DND-41 (cell line): ENCODE measurements at places on chromosomes 6 and 20.

DNA sequence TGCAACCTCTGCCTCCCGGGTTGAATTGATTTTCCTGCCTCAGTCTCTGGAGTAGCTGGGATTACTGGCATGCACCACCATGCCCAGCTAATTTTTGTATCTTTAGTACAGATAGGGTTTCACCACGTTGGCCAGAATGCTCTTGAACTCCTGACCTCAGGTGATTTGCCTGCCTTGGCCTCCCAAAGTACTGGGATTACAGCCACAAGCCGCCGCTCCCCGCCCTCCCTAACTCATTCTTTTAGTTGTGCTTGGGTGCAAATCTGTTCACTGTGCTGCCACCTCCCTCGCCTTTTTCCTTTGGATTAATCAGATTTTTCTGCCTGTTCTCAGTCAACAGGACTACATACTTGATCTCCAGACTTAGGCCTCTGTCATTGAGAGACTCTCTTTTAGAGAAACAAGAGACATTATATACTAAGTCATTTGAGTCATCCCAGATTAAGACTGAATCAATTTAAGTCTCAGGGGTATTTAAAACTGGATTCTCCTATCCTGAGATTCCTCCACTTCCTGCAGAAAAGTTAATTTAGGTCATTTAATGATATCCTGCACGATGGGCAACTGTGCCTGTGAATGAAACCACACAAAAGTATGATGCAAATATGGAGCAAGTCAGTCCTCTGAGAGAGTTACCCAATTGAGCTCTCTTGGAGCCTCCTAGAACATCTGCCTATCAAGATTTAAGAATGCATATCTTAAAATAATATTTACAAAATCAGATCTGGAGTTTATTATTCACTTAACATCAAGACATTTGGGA lies 136.1 kb upstream of the THEMIS start:
- DNase-seq: no peak

GRCh38 chr6:140604786-140605185 lies 1230.3 kb upstream of the CITED2 start:
- DNase-seq: no peak

DNA sequence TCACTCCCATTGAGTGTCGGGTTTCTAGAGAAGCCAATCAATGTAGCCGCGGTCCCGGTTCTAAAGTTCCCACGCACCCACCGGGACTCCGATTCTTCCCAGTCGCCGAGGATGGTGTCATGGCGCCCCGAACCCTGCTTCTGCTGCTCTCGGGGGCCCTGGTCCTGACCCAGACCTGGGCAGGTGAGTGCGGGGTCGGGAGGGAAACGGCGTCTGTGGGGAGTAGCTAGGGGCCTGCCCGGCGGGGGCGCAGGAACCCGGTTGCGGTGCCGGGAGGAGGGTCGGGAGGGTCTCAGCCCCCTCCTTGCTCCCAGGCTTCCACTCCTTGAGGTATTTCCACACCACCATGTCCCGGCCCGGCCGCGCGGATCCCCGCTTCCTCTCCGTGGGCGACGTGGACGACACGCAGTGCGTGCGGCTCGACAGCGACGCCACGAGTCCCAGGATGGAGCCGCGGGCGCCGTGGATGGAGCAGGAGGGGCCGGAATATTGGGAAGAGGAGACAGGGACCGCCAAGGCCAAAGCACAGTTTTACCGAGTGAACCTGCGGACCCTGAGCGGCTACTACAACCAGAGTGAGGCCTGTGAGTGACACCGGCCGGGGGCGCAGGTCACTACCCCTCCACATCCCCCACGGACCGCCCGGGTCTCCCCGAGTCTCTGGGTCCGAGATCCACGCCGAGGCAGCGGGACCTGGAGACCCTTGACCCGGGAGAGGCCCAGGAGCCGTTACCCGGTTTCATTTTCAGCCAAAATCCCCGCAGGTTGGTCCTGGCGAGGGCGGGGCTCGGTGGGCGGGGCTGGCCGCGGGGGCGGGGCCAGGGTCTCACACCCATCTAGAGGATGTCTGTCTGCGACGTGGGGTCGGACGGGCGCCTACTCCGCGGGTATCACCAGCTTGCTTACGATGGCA lies 35.2 kb upstream of the HLA-G start:
- no peak for DNase-seq

DNA sequence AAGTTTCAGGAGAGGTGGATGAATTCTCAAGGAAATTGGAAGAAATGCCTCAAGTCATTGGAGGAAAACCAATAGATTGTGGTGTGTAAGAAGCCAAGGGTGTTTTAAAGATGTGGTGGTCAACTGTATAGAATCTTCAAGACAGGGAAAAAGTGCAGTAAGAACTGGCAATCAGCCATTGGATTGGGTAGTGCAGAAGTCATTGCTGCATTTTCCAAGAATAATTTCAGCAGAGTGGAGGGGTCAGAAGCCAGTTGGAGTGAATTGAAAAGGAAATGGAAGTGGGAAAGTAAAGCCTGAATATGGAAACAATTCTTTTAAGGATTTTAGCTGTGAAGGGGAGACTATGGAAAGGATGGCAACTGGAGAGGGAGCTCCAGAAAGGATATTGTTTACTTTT lies 128.2 kb upstream of the TMEM170B start:
- DNase-seq: no peak

DNA sequence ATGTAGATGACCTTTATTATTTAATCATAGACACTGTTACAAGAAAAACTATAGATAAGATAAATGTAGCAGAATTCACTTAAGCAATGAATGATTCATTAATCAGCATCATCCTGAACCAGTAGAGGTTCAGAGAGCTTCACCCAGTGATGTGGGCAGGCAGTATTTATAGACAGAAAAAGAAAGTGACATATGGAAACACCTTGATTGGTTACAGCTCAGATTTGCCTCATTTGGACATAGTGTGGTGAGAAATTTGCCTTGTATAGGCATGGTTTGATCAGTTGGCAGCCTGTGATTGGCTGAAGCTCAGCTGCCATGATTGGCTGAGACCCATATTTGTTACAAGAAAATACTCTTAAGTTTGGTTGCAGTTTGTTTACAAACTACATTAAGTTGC lies 4.6 kb downstream of the C6orf58 start:
- no peak for DNase-seq

GRCh38 chr20:10319855-10320254 lies 101.2 kb downstream of the SNAP25 start:
- no peak for DNase-seq

DNA sequence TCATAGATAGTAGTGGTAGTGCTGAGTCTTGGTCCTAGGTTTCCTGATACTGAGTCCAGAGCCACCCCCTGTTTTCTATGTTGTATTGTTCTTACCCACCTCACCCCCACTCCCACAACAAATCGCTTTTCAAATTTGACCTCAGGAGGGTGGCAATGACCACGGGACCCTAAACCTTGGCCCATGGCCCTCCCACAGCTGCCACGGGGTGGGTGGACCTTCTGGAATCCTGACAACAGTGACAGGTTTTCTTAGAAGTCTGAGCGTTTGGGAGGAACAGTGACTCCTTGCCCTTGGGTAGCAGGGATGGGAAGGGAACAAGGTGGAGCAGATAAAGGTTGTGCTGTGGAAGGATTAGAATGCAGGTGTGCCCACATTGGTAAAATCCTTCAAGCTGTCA lies 36.9 kb downstream of the TGM3 start:
- DNase-seq: no peak

GRCh38 chr6:150866147-150866990 lies 867 bp downstream of the MTHFD1L start:
- DNase-seq: peak; percentile 92

DNA sequence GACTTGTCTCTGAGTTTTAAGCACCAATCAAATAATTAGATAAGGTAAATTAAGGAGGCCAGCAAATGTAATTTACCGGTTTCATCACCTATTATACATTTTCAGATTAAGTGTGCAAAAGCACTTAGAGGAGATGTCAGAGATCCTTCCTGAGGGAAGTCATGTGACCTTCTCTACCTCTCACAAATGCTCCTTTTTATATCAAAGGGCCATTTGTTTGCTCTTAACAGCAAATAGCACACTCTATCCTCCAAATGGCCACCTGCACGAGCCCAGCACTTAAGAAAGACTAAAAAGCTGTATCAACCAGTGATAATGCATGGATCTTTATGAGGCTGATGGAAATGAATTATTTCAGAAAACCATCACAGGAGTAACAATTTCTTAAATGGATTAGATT lies 149.4 kb downstream of the ELOVL4 start:
- DNase-seq: no peak

DNA sequence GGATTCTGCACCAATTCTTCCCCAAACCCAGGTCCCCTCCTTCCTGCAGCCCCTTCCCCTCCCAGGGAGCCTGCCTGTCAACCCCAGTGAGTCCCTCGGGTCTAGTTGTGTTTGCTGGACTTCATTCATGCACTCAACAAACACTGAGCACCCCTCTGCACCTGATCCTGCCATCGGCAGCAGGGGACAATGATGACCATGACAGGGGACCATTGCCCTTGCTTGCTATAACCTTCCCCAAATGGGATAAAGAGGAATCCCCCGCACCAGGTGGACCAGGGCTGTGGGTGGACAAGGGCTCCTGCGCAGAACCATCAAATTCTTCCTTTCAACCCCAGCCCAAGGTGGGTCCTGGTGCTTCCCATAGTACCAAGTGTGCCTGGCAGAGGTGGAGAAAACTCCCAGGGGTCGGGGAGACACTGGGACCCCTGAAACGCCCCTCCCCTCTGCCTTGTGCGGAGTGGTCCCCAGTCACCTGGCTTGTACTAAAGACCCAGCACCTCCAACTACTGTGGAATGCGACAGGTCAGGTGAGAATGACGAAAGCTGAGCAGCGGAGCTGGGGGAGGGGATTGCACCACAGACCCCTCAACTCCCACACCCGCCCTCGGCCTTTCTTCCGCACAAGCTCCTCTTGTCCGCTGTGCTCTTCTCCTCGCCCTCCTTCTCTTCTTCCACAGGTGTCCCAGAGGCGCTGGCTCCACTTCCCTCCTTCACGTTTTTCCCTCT lies 119.9 kb upstream of the ZNF217 start:
- DNase-seq: no peak

GRCh38 chr20:52985687-52986086 lies 13.5 kb downstream of the TSHZ2 start:
- no peak for DNase-seq

- DNase-seq: peak; percentile 11
These were observed 13.3 kb upstream of the SLC2A12 start for GRCh38 chr6:134065706-134066105.

DNA sequence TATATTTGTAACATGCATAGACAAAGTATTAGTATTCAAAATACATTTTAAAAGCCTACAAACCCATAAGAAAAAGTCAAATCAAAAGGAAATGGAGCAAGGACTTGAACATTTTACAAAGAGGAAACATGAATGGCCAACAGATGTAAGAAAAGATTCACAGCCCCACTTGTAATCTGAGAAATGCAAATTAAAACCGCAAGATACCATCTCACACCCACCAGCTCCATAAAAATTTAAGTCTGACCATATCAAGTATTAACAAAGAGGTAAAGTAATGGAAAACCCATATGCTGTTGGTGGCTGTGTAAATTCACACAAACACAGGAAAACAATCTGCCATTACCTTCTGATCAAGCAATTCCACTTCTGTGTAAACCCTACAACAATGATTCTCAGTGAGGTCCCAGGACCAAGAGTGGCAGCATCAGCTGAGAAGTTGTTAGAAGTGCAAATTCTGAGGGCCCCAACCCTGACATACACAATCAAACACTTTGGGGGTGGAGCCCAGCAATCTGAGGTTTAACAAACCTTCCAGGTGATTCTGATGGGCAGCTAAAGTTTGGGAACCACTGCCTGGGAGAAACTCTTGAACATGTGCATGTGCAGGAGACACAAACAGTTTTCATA lies 30.9 kb downstream of the BCL2L1 start:
- no peak for DNase-seq

DNA sequence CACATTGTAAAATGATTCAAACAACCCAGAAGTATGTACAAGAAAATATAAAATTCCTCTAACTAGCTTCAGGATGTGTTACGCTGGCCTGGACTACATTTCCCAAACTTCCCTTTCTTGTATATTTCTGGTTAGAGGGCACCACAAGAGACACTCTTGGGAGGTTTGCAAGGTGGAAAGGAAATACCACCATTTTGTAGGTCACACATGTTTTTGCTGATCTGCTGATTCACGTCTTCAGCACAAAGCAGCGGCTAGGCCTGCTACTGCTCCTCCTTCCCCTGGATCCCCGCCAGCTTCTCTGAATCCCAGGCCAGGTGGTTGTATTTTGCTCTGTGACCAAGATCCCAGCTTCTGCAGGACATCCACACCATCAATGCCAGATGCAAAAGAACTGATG lies 104.2 kb downstream of the AGPAT4 start:
- DNase-seq: no peak

DNA sequence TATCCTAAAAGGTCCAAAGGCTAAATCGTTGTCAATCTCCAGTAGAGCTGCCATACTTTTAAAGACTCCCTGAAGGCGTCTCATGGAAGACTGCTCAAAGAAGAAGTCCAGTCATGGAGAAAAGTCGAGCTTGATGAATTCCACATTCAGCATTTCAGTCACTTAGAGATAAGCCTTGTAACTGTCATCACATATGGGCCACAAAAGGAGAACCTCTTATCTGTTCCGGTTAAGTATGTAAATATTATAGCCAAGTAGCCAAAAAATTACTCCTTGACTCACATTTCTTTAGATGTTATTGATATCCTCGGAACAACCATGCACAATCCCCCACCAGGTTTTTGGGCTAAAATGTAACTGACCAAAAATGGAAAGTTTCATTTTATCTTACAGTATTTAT lies 9.8 kb upstream of the CNKSR3 start:
- DNase-seq: no peak

DNA sequence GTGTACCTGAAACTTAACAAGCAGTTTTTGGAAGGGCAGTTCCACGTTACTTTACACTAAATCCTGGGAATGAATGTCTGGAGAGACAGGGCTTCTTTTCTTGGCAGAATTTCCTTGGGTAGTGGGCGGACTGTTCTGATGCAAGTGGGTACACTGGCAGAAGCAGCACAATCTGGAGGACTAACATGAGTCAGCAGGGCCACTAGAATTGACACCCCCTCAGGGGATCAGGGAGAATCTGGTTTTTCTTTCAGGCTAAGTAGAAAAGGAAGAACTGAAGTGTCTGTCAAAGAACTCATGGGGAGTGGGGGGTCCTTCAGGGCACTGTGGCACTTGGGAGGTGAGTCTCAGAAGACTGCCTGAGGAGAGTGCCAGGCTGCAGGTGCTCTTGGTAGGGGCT lies 34.6 kb downstream of the PANK2 start:
- DNase-seq: no peak

- no peak for DNase-seq
These were observed 453.4 kb upstream of the AGPAT4 start for GRCh38 chr6:161727083-161727833.

DNA sequence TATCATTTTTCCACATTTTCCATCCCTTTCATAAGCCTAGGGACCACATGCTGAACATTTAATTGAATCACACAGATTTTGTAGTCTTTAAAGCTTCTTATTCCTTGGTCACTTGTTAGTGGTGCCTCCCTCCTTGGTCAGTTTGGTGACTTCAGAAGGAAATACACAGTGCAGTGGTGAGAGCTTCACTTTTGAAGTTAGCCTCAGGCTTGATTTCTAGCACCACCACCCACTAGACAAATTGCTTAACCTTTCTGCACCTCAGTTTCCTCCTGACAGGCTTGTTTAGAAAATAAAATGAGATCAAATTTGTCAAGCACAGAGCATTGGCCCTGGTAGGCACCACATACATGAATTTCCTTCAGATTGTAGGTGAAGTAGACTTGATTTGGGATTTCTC lies 91.7 kb downstream of the FOXO3 start:
- no peak for DNase-seq

- no peak for DNase-seq
These were observed 1.3 kb downstream of the TAP1 start for GRCh38 chr6:32852018-32852843.

- no peak for DNase-seq
These were observed 19.8 kb upstream of the SIM1 start for GRCh38 chr6:100484474-100484873.

GRCh38 chr6:106051226-106051625 lies 34.9 kb upstream of the PRDM1 start:
- DNase-seq: no peak
